Common myeloid progenitor, CD34-positive (primary cell): ENCODE measurements at places on chromosomes 6 and 20.

GRCh38 chr6:99614430-99615186 lies 8.0 kb downstream of the PRDM13 start:
- DNase-seq, result no peak

- no peak for DNase-seq
Observed at GRCh38 chr6:82057846-82058554, 189.5 kb downstream of the IBTK start.

GRCh38 chr6:4264601-4265000 lies 129.2 kb upstream of the ECI2 start:
- no peak for DNase-seq

GRCh38 chr6:98657764-98658163 lies 176.6 kb upstream of the POU3F2 start:
- peak; percentile 10 for DNase-seq

GRCh38 chr6:47769982-47770381 lies 11.8 kb upstream of the OPN5 start:
- DNase-seq, result no peak

DNA sequence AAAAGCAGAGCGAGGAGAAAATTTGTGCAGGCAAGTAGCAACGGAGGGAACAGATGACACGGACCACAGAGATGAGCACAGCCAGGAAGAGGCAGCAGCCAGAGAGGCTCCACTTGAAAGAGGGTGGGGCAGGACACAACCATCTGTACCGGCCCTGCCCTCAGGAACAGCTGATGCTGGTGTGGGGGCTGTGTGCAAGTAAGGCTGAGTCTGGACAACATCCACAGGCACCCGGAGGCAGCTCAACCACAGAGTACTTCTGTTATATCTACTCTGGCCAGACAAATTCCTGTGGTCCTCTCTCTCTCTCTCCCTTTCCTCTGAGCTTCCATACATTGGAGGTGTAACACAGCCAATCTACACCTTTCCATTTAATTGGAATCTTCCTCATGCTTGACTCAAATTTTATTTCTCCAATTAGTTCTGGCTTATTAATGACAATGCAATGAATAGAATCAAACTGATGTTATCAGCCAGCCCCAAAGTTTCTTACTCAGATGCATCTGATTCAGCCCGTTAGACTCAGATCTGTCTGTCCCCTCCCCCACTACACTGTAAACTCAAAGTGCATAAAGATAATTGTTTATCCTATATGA lies 24.9 kb downstream of the KIF13A start:
- DNase-seq, result peak; percentile 95
